ENCODE measurements at places on chromosomes 5 and 9.
A peak's percentile ranks its signal among the peaks of the same experiment; 100 is the strongest.

GRCh38 chr9:90526386-90526785 lies 116.2 kb downstream of the DIRAS2 start:
- no peak for DNase-seq

- DNase-seq: no peak
Observed at GRCh38 chr5:87276655-87277054, 9.0 kb downstream of the RASA1 start.

GRCh38 chr9:97529363-97530076 lies 28.1 kb downstream of the TMOD1 start:
- no peak for DNase-seq

DNA sequence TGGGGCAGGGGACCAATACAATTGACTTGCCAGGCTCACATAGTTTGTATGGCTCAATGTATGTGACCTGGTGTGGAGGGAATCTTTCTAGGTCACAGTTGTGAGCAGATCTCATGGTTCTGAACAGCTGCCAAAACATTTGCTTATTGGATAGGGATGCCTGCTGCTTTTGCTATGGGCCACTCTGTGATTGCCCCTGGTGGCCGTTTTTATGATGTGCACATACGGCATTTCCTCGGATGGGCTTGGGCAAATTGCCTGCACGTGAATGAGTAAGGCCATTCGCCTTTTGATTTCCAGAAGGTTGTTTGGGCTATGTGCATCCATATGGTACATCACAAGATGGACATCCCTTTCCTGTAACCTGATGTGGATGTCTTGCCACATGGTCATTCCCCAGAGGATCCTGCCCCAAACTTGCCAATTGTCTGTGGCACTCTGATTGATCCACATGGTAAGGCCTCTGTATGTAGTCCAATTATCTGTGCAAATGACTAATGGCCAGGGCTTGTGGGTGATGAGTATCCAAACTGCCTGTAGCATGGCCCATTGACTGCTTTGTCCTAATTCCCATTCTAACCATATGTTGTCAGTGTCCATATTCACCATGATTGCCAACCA lies 10.7 kb upstream of the SLC22A4 start:
- DNase-seq: peak; percentile 58

GRCh38 chr9:122095010-122095767 lies 2.1 kb upstream of the TTLL11 start:
- peak; percentile 42 for DNase-seq

GRCh38 chr5:141880961-141881801 lies 3.0 kb upstream of the PCDH1 start:
- DNase-seq: no peak

DNA sequence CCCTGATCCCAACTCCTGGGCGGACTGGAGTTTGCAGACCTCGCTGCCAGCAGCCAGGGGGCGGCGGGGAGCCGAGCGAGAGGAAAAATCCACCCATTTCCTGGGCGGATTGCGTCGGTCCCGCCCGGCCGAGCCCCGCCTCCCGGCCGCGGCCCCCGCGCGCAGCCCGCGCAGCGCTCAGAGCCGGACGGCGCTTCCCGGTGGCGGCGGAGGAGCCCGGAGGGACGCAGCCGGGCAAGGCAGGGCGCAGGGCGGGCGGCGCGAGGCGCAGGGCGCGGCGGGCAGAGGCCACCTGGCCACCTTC lies at the start of gene OLFM1:
OLFM1 (plus strand) TSS at position 180 of the 304 bp plus-strand sequence. CDS start 322 bp downstream, outside the sequence.
- peak; percentile 44 for DNase-seq

DNA sequence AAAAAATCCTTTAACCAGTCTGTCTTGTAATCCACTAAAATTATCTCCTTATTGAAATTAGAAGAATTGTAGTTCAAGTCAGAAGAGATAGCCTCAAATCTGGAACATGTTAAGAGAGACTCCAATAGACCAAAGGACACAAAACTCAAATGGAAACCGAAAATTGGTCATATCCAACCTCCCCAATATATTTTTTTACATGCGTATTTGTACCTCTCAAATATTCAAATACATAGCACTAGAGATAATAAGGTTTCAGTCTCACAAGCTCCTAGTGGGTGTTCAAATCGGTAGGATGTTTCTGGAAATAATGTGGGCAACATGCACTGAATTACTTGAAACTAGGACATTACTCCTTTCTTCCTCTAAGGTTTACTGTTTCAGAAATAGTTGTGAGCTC lies 33.5 kb downstream of the EPB41L4A start:
- DNase-seq: no peak

DNA sequence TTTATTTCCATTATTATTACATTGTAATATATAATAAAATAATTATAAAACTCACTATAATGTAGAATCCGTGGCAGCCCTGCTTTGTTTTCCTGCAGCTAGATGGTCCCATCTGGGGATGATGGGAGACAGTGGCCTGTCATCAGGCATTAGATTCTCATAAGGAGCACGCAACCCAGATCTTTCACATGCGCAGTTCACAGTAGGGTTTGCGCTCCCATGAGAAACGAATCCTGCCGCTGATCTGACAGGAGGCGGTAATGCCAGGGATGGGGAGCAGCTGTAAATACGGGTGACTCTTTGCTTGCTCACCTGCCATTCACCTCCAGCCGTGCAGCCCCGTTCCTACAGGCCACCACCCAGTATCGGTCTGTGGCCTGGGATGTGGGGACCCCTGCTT lies 1879.3 kb upstream of the WWC1 start:
- DNase-seq: no peak

DNA sequence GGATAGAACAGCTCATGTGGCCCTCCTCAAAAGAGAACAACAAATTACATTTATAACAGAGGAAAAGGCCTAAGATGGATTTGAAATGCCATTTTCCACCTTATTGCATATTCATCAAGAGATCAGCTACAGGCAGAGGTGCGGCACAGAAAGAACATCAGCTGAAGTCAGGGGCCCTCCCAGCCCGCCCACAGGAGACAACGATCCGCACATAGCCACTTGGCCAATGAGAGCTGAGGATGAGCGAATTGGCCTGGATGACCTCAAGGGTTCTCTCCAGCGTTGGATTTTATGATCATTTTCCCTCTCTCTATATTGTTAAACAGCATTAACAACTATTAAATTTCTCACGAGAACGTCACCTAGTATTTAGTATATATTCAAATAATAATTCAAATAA lies 97.6 kb downstream of the GNAQ start:
- no peak for DNase-seq

- DNase-seq: no peak
Observed at GRCh38 chr5:138968601-138969000, 93.5 kb upstream of the LRRTM2 start.

DNA sequence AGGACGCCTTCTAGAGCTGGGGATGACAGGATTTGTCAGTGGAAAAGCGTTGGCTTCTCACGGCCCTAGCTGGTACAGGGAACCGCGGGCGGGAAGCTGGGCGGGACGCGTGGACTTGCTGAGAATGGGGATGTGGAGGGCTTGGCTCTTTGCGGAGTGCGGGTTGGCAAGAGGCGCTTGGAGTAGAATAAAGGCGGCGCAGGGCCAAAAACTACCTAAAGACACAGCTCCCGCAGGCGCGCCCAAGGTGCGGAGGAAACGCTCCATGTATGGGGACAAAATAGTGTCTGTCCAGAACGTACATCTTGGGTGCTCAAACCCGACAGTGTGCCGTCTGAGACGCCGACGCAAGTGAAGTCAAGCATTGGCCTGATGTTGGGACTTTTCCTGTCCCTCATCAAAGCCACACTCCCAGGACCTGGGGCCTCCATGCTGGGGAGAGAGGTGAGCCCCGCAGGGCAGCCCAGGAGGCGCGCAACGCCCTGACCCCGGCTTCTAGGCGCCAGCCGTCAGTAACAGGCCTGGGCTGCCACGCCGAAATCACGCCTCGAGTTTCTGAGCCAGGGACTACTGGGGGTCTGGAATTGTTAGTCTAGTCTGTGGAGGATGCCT lies 1.6 kb upstream of the NKX2-5 start:
- DNase-seq: no peak

All from fibroblast of skin of right quadriceps (primary cell).